ENCODE measurements at places on chromosomes 4 and X. TPM values are rescaled to one million over a fixed set of nuclear protein-coding genes. Genes with fewer than 3 reads are reported as not detected.

The HNRNPD gene
- total RNA-seq = 83.0 TPM

The SSX4B gene
- not detected for total RNA-seq

The AKAP14 gene
- not detected for total RNA-seq

The CXorf65 gene
- not detected for total RNA-seq

The TLR3 gene
- 5.5 TPM for total RNA-seq

The KLB gene
- not detected for total RNA-seq

The MAGEA8 gene
- not detected for total RNA-seq

The PRIMPOL gene
- total RNA-seq = 12.4 TPM

The CACNA1F gene
- total RNA-seq = 0.12 TPM

The FAM184B gene
- 0.17 TPM for total RNA-seq

The FAM47C gene
- not detected for total RNA-seq

The TRPC5OS gene
- total RNA-seq = not detected

The GJB1 gene
- 0.40 TPM for total RNA-seq

The FAAH2 gene
- 1.2 TPM for total RNA-seq

The TMEM150C gene
- 2.9 TPM for total RNA-seq

The MBNL3 gene
- total RNA-seq = 6.3 TPM

The AVPR2 gene
- total RNA-seq = 0.22 TPM

The KIAA1210 gene
- total RNA-seq = not detected

The PGRMC2 gene
- total RNA-seq = 14.0 TPM

The CYLC1 gene
- total RNA-seq = not detected

The TMEM271 gene
- total RNA-seq = not detected

The PPAT gene
- total RNA-seq = 19.4 TPM

The SMIM10L2A gene
- 0.65 TPM for total RNA-seq

The GPC4 gene
- 14.2 TPM for total RNA-seq

The SMIM31 gene
- not detected for total RNA-seq

The KCNE5 gene
- total RNA-seq = not detected

The S100G gene
- total RNA-seq = not detected

The NPY1R gene
- total RNA-seq = 0.40 TPM

The SERPINA7 gene
- total RNA-seq = not detected

The ARHGEF6 gene
- 0.36 TPM for total RNA-seq

The GYPE gene
- 0.35 TPM for total RNA-seq

The P2RY8 gene
- total RNA-seq = not detected

The MID2 gene
- 6.1 TPM for total RNA-seq

The PDZD11 gene
- total RNA-seq = 63.0 TPM

The C4orf36 gene
- 1.1 TPM for total RNA-seq

The CENPVL2 gene
- not detected for total RNA-seq

The HPGD gene
- 3.8 TPM for total RNA-seq

The MSX1 gene
- 1.6 TPM for total RNA-seq

The BANK1 gene
- 1.4 TPM for total RNA-seq

The ZAR1 gene
- total RNA-seq = 0.23 TPM

The SPANXB1 gene
- total RNA-seq = 0.65 TPM

The SOX3 gene
- total RNA-seq = not detected

The SHISA3 gene
- 3.6 TPM for total RNA-seq

The PLP1 gene
- not detected for total RNA-seq

The UBA1 gene
- 183 TPM for total RNA-seq

The ADH1B gene
- not detected for total RNA-seq

The CXCL13 gene
- not detected for total RNA-seq

The EDA2R gene
- 3.9 TPM for total RNA-seq

The WDR19 gene
- total RNA-seq = 9.0 TPM

The PDZD4 gene
- total RNA-seq = 0.17 TPM

The WDFY3 gene
- 23.6 TPM for total RNA-seq

The HTR2C gene
- not detected for total RNA-seq

The TEX13D gene
- total RNA-seq = not detected

The MID1IP1 gene
- 75.6 TPM for total RNA-seq

The CXCL1 gene
- 158 TPM for total RNA-seq

Measured in epithelial cell of proximal tubule (primary cell).